ENCODE measurements at places on chromosomes 11 and 22.

DNA sequence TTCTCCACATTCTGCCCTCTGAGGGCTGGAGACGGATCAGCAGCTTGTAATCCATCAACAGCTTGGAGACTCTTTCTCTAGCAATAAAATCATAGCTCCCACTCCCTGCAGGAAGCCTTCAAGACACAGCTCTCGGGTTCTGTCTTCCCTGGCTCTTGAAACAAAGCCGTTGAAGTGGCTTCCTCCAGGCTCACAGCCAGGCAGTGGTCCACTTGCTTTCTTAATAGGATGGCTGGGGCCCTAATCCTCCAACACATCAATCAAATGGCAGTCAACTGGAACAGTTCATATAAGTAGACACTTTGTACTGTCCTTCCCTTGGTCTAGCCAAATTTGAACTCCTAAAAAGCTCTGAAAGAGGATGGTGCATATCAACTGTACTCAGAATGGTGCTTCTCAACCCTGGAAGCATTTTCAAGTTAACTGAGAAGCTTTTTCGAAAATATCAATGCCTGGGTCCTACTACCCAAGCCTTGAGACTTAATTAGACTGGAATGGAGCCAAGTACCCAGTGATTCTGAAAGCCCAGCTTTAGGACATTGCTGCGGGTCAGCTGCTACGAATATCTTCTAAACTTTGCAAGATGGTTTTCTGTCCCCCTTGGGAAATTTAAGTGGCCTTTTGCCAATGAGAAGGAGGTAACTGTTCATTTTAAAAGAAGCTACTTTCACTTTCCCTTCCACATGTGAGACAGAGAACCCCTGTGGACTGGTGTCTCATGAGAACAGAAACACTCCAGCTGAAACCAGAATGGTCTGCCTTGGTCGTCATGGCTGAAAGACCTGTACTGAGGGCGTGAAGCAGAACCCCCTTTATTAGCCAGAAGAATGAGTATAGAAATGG is 74.7 kb downstream of the SC5D start:
- peak; percentile 27 for DNase-seq

DNA sequence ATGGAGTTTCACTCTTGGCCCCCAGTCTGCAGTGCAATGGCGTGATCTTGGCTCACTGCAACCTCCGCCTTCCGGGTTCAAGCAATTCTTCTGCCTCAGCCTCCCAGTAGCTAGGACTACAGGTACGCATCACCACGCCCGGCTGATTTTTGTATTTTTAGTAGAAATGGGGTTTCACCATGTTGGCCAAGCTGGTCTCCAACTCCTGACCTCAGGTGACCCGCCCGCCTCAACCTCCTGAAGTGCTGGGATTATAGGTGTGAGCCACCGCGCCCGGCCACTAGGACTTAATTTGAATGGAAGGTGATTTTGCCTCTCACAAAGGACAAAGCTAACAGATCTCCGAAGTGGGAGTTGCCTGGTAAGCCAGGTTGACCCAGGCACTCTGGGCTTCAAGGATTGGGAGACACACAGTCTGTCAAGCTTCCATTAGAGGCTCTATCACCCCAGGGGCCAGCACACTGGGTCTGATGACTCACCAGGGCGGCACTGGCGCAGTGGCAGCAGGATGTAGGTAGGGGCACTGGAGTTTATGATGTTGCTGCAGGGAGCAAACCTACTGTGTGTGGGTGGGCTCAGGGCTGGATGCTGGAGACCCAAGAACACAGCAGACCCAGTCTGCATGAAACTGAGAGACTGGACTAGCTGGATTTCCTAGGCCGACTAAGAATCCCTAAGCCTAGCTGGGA is 17.8 kb upstream of the KCTD14 start:
- no peak for DNase-seq

DNA sequence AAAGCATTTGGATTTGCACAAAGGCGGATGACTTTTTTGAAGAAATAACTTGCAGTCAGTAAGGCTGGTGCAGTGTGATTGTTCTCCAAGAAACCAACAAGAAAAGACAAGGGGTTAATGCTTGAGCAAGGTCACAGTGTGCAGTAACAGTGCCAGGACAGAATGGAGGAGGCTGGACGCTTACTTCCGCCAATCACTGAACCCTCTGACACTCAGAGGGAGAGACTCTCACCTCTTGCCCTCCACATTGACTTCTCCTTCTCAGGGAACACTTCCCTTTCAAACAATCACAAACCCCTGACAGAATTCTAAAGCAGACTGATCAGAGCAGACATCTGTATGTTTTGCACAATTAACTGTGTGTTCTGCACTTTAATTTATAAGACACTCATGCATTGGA is 228.4 kb downstream of the BLID start:
- DNase-seq, result no peak

DNA sequence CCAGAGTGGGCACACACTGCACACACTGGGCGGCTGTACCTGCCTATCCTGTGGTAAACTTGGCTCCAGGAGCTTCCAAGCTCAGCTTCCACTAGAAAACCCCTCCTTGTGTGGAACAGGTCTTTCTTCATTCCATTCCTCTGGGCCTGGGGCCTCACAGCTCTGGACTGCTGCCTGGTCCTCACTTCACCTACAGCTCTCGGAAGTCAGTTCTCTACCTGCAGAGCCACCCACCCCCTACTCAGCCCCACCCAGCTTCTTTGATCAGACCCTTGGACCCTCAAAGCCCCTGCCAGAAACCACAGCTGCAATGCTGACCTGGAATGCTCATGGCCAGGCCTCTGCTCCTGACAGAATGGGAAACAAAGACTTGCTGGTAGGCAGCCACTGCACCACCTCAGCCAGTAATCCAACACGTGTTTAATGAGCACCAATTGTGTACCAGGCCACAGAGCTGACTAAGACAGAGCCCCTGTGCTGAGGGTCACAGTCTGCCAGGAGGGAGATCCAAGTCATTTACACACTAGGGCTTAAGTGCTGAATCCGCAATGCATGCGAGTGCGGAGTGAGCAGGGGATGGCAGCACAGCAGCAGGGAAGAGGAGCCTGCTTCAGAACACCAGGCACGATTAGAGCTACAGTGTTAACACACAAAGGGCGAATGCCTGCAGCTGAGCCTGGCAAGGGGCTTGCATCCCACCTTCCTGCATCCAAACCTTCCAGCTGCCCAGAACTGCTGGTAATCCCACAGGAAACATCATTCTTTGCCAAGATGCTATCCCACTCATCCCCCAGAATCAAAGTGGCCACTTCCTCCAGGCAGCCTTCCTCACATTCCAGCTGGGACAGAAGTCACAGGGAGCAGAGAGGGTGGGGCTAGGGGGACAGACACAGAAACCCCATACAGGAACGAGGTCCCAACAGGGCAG is 4.6 kb downstream of the GNB1L start:
- DNase-seq, result no peak

DNA sequence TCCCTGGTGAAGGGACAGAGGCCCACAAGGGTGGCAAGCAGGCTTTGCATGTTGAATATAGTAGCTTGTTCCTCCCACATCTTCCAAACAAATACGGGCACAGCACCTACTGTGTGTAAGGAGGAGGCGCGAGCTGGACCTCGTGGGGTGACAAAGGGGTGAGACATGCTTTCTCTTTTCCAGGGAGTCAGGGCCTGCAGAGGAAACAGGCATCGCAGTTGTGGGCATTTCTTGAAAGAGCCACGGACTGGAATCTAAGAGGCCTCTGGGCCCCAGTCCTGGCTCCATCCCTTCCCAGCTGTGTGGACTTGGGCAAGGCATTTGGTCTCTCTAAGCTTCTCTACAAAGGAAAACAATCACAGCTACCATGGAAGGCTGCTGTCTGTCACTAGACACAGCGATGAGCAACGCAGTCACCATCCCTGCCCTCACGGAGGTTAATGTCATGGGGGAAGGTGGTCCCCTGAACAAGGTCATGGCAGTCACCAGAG is 13.0 kb upstream of the CDC42EP1 start:
- DNase-seq, result no peak

DNA sequence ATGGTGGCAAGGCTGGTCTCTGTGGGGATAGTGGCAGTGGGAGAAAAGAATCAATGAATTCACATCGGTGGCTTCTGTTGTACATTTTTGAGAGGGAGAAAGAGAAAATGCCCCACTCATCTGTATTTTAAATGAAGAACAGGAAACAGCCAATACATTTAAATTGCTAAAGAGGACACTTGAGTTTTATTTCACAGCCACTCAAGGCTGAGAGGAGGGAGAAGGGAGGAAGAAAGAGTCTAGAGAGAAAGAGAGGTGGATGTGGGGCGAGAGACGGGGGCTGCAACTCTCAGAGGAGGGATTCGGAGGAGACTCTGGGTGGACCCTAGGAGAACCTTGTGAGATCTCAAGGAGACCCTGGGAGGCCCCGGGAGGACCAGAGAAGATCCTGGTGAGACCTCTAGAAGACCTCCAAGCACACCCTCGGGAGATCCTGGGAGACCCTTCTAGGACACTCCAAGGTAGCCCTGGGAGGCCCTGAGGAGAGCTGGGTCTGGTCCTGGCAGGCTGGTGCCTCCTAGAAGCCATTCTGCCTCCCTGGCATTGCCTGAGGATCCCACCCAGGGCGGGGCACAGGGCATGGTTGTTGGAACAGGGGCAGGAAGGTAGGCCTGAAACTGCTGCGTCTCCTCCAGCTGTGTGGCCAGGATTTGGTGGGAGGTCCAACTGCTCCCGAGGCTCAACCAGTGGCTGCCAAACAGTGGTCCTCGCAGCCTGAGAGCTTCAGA is 91.0 kb upstream of the SHISAL1 start:
- DNase-seq, result no peak

- no peak for DNase-seq
Measured at GRCh38 chr11:130634961-130635473, 186.6 kb downstream of the ADAMTS15 start.

DNA sequence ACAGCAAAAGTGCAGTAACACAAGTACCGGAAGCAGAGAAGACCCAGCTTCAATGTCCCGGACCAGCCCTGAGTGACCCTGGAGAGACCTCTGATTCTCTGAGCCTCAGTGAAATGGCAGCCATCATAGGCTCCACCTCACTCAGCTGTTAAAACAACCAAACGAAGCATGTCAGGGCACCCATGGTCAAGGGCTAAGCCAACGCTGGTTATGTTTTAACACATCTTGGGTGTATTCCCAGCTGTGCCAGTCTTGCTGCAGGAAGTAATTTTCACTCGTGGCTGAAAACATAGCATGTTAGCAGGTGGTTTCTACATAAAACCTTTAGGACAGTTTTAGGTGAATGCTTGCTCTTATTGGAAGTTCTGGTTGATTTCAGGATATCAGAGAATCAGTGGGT is 30.9 kb downstream of the LMO2 start:
- no peak for DNase-seq

DNA sequence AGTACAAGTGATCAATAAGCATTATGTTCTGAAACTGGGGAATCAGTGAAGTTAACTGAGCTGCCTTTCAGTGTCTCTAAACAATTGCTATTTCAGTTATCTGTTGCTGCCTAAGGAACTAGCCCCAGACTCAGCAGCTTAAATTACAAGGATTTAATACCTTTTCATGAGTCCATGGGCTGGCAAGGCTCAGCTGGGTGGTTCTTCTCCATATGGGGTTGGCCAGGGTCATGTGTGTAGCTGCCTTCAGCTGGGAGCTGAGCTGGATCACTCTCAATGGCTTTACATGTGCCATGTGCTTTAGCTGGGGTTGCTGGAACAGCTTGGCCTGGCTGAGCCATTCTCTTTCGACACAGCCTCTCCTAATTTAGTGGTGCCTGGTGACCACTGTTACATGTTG is 295.0 kb upstream of the NCAM1 start:
- DNase-seq, result no peak

GRCh38 chr11:108895579-108896480 is 231.0 kb downstream of the DDX10 start:
- no peak for DNase-seq

GRCh38 chr11:58070585-58070984 is 39.8 kb downstream of the OR6Q1 start:
- no peak for DNase-seq

GRCh38 chr11:111521135-111521534 is 6.6 kb downstream of the HOATZ start:
- DNase-seq, result no peak

GRCh38 chr11:4983841-4984240 is 10.8 kb upstream of the OR51L1 start:
- no peak for DNase-seq

GRCh38 chr11:100855466-100856067 is 168.5 kb downstream of the ARHGAP42 start:
- peak; percentile 35 for DNase-seq

DNA sequence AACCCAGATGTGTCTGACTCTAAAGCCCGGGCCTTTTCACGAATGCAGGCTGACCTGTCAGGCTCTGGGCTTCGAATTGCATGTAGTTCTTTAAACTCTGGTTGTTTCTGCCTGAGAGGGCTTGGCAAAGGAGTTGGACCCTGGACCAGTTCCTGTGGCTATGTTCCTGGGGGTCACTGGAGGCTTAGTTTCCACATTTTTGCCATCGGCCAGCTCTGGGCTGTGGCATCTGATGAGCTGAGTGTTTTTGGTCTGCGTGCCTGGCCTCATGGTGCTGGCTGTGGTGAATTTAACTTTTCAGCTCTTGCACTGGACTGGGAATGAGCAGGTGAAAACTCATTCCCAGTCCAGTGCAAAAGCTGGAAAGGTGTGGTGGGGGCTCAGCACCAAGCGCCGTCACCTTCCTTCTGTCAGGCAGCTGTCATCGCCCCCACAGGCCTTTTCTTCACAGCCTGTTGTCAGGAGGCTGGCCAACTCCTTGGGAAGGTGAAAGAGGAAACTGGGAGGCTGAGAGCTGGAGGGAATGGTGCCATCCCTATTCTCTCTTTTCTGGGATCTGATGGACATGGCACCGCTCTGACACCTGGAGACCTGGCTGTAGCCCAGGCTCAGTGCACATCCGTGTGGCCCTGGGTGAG is 123.6 kb downstream of the ADAMTS15 start:
- no peak for DNase-seq

DNA sequence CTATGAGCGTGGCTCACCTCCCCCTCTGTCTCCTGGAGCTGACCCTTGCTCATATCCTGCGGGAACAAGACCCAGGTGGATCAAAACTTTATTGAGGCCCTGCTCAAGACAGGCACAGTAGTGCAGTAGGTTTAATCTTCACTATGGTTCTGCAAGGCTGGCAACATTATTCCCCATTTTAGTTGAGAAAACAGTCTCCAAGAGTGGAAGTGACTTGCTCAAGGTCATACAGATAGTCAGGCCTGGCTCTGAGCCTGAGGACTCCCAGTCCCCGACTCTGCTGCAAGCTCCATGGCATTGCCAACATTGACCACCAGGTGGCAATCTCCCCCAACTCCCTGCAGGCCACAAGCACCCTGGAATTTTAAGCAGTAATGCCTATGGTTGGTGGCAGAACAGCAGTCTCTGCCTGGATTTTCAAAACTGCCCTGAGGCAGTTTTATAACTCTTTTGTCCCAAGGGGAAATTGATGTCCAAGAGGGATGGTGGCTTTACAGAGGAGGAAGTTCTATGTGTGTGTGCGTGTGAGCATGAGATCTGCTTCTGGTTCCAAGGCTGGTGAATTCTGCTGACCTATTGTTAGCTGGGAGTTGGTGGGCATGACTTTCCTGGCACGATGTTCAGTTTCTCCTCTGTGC is 34.1 kb downstream of the NEU3 start:
- DNase-seq, result peak; percentile 68

DNA sequence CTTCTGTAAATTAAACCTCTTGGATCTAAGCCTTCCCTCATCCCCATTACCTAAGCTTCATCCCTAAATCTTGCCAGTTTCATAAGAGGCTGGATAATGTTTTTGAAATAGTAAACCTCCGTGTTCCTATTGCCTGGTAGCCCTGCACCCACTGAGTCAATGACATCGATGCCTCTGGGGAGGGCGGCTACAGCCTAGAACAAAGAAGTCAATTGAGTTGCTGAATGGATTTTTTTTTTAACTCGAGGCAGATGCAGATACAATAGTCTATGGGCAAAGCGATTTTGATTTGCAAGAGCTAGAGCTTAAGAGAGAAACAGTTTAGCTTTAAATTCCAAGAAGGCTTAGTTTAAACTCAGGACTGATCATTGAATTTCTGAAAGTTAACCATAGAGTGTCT is 121.3 kb downstream of the NECTIN1 start:
- DNase-seq, result no peak

GRCh38 chr22:47495110-47495509 is 732.7 kb downstream of the TBC1D22A start:
- no peak for DNase-seq

All from NCI-H1105 treated with DMSO at 0.1 percent for 48 hours (cell line).